ENCODE measurements at places on chromosomes 4 and X.

GRCh38 chr4:26780539-26780938, 80.1 kb upstream of the STIM2 start:
- no peak for DNase-seq

- no peak for DNase-seq
Measured at GRCh38 chr4:10981576-10981975, 297.0 kb upstream of the CLNK start.

- no peak for DNase-seq
Measured at GRCh38 chrX:130419263-130419662, 17.5 kb downstream of the RBMX2 start.

DNA sequence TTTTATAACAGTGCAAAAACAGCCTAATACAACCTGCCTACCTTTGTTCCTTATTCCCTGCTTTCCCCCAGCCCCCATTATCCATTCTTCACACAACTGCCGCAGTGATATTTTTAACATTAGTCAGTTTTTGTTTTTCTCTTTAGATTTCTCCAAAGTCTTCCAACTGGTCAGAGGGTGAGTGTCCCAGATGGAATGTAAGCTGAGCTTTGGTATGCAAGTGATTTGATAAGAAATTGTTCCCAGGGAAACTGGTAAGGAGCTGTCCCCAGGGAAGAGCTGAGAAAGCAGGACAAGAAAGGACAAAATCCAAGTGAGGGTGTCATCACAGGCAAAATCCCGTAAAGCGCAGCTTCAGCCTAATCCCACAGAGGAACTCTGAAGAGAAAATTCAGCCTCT, 475.5 kb upstream of the ADGRL3 start:
- DNase-seq = no peak

- no peak for DNase-seq
Measured at GRCh38 chrX:136847874-136848273, 32.7 kb downstream of the RBMX start.

- DNase-seq = no peak
Measured at GRCh38 chr4:178316211-178316610, 874.0 kb upstream of the AGA start.

GRCh38 chr4:138138774-138139173, 103.4 kb downstream of the SLC7A11 start:
- DNase-seq = no peak

- no peak for DNase-seq
Measured at GRCh38 chr4:102454981-102455685, 46.0 kb upstream of the NFKB1 start.

GRCh38 chr4:3514221-3514780, 17.9 kb downstream of the LRPAP1 start:
- DNase-seq = no peak

DNA sequence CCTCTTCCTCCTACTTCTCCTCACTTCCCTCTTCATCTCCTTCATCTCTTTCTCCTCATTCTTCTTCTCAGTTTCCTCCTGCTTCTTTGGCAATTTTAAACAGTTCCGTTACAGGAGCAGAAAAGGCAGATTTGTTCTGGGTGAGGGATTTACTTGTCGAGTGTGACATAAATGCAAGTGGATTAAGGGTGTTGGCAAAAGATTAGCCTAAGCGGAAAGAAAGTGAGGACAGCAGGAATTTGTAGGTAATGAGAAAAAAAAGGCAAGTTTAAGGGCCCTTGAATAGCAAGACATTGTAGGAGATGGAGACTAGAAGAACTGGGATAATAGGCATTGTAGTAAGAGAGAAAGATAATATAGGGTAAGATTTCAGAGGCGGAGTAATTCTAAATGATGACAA, 841.6 kb downstream of the RAPGEF2 start:
- DNase-seq = no peak

Measured in GM12891 (cell line).